ENCODE measurements at places on chromosomes 4 and X. TPM values are rescaled to one million over a fixed set of nuclear protein-coding genes. Genes with fewer than 3 reads are reported as not detected.
A peak's percentile ranks its signal among the peaks of the same experiment; 100 is the strongest.

CCDC160 gene
- polyA plus RNA-seq = 0.27 TPM

ARSJ gene
- polyA plus RNA-seq = 4.5 TPM

CSAG3 gene
- not detected for polyA plus RNA-seq

- DNase-seq = no peak
Observed at GRCh38 chr4:149911354-149911753, 95.7 kb upstream of the IQCM start.

DNA sequence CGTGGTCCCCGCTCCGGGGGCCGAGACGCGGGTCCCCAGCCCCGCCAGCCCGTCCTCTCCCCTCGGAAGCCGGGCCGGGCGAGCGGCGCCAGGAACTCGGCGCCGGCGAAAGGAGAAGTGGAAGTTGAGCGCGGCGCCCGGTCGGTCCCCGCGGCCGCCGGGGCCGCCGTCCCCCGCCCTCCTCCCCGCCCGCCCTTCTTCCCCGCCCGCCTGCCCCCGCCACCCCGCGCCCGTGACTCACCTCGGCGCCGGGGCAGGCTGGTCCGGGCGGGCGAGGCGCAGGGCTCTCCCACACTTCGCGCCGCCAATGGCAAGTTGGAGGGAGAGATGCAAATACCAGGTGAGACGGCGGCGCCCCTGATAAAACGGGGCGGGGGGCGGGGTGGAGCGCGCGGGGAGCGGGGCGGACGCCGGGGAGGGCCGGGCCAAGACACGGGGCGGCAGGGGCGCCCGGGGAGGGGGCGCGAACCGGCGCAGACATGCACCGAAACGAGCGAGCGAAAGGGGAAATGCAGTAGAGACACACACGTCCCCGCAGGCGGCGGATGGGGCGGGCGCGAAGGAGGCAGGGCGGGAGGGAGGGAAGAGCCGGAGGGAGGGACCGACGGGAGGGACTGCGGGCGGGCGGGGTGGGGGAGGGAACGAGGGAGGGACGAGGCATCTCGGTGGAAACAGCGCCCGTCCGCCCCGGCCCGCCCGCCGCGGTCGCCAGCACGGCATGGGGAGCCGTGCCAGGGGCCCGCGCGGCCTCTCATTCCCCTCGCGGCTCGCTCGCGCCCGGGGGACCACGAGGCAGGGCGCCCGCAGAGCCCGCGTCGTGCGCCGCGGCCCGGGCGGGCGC is at the start of gene ELF4:
TSS of gene ELF4 (minus strand) at position 119 of the 841 bp plus-strand sequence. CDS start 29,167 bp downstream, outside the sequence.
- no peak for DNase-seq

DNA sequence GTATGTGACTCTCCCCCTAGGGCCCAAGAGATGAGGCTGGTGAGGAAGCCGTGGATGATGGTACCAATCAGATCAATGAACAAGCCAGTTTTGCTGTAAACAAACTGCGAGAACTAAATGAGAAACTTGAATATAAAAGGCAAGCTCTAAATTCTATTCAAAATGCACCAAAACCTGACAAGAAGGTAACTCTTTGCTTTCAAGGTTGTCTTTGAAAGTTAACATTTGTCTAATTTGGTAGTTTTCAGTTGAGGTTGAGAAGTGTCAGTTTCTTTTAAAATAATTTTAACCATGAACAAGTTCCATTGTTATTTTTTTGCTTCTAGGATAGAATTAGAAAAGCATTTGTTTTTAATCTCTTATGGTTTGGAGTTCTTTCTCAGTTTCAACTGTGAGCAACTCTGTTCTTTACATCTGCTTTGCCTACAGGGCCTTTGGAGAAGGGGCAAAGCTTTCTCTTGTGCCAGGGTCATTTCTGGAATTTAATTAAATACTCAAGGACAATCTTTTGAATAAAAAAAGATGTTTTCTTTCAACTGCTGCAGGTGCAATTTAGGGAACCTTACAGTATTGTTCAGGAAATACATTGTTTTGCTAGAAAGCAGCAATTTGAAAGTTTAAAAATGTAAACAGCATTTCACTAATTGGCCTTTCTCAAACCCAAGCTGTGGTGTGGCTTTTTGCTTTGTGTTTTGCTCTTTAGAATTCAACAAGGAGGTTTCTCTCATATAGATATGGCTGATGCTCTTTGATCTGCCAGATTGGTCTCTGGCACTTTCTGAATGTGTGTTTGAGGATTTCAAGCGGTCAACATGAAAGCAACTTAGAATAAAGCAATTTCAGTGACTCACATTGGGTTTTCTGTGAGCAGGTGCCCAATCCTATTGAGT is 62.9 kb downstream of the LRP2BP start:
- no peak for DNase-seq

MANBA gene
- polyA plus RNA-seq = 10.8 TPM

DNA sequence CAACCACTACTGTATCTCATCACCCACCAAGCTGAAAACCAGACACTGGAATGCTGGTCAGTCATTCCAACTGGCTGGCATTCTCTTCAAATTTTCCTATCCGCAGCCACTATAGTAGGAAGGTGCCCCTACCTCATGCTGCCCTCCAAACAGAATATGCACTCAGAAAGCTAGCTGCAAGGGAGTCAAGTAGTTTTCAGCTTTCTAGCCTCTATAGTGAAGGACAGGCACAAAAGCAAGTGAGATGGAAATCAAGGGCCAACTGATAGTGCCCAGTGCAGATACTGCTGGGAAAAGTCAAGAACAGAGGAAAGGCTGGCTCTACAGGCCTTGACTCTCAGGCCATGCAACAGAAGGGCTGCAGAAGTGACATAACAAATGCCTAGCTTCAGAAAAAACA is 47.2 kb downstream of the BCOR start:
- DNase-seq = no peak

TRIM75 gene
- polyA plus RNA-seq = 0.16 TPM

GRCh38 chr4:66376396-66376795 is 706.1 kb upstream of the EPHA5 start:
- no peak for DNase-seq

DNA sequence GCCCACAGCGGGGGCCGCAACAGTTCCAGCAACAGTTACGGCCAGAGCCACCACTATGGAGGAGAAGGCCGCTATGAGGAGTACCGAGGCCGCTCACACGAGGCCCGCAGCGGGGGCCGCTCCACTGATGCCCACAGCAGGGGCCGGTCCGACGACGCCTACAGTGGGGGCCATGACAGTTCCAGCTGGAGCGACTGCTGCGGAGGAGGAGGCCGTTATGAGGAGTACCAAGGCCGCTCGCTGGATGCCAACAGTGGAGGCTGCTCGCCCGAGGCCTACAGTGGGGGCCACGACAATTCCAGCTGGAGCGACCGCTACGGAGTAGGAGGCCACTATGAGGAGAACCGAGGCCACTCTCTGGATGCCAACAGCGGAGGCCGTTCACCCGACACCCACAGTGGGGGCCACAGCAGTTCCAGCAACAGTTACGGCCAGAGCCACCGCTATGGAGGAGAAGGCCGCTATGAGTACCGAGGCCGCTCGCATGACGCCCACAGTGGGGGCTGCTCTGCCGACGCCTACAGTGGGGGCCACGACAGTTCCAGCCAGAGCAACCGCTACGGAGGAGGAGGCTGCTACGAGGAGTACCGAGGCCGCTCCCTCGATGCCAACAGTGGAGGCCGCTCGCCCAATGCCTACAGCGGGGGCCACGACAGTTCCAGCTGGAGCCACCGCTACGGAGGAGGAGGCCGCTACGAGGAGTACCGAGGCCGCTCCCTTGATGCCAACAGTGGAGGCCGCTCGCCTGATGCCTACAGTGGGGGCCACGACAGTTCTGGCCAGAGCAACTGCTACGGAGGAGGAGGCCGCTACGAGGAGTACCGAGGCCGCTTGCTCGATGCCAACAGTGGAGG is 1.7 kb downstream of the RBMXL3 start:
- no peak for DNase-seq

GRCh38 chr4:2070421-2071251 is 11.5 kb downstream of the NAT8L start:
- no peak for DNase-seq

DNA sequence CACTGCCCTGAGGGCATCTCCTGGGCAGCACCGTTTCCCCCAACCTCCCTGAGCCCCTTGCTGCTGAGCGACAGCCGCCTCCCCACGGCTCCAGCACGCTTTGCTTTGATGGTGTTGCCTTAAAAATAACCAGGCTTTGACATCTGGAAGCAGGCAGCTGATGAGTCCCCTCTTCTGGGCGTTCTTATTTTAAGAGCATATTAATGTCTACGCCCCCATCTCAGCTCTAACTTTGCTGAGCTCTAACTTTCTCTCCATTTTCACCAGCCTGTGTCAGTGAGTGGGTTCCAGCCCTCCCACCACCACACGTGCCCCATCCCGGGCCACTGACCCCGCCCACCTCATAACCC is 70.2 kb downstream of the ADRA2C start:
- DNase-seq = no peak

- no peak for DNase-seq
Observed at GRCh38 chr4:7309181-7309580, 116.8 kb downstream of the SORCS2 start.

GRCh38 chr4:42151568-42152506 is 618 bp downstream of the BEND4 start:
- no peak for DNase-seq

UGT2B7 gene
- 0.66 TPM for polyA plus RNA-seq

GRCh38 chrX:96615448-96615847 is 69.2 kb upstream of the DIAPH2 start:
- no peak for DNase-seq

GRCh38 chrX:150310417-150310816 is 52.7 kb upstream of the MAMLD1 start:
- no peak for DNase-seq

CTAG1B gene
- not detected for polyA plus RNA-seq

DNA sequence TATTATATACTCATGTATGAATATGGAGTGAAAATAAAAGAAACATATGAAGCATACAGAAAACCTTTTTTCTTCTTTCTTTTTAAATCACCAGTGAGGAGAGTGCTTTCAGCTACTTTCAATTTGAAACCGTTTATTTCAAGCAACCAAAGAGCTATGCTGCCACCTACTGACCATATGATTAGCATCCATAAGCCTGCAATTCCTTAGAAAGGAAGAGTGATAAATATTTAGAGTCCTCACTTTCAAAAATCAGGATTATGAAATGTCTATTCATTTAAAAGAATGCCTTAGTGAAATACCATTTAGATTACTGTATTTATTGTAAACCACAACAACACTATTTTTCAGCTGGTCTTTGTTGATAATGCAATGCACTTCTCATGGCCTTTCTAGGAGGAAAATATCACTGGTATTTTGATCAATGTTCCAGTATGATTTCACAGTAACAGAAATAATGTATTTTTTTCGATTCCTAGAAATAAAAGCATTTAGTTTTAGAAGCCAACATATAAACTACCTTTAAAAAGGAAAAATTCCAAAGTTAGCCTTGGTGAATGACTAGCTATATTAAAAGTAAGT is 667.6 kb downstream of the PCDH18 start:
- peak; percentile 80 for DNase-seq

SMR3B gene
- not detected for polyA plus RNA-seq

- no peak for DNase-seq
Observed at GRCh38 chrX:30568136-30568535, 9.4 kb downstream of the TASL start.

- DNase-seq = no peak
Observed at GRCh38 chr4:147862043-147862692, 130.3 kb downstream of the ARHGAP10 start.

GRCh38 chr4:44147571-44148075 is 301.0 kb downstream of the KCTD8 start:
- no peak for DNase-seq

- DNase-seq = no peak
Observed at GRCh38 chrX:151724563-151725337, 8.9 kb downstream of the FATE1 start.

Data from muscle of arm (tissue), 14 donors.